ENCODE measurements at places on chromosomes 12 and 14.
A peak's percentile ranks its signal among the peaks of the same experiment; 100 is the strongest.

GRCh38 chr12:27303139-27304111 is 29.2 kb upstream of the BMAL2 start:
- peak; percentile 42 for DNase-seq

DNA sequence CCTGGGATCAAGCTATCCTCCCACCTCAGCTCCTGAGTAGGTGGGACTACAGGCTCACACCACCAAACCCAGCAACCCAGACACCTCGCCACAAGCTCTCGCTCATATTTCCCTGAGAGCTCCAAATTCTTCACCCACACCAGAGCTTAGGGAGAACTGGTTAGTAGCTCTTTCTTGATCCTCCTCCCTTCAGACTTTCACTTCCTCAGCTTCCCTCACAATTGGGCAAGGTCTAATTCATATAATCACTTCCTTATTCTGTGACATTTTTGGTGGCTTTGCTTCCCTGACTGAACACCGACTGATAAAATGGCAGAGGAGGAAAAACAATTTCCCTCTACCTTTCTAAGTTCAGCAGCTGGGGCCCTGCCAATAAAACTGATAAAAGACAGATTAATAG is 88.5 kb downstream of the GXYLT1 start:
- no peak for DNase-seq

DNA sequence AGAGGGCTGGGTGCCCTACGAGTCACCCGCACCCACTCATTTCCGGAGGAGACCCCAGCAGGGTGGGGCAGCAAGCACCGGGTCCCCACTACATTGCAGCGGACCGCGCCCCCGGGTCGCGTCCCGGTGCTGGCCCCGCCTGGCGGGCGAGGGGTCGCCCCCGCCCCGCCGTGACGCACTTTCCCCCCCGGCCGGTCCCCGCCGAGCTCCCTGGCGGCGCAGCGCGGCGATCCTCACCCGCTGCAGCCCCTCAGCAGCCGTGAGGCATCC is 106.1 kb downstream of the PRICKLE1 start:
- DNase-seq: no peak

- DNase-seq: no peak
Measured at GRCh38 chr12:54156578-54156977, 32.2 kb downstream of the SMUG1 start.

Measured in NCI-H510A treated with DMSO at 0.1 percent for 48 hours (cell line).